Mucosa of descending colon (tissue), 3 donors: ENCODE measurements at places on chromosomes 3 and 15. TPM values are rescaled to one million over a fixed set of nuclear protein-coding genes. Genes with fewer than 3 reads are reported as not detected.

- DNase-seq: no peak
Measured at GRCh38 chr15:58355973-58356372, 75.8 kb upstream of the LIPC start.

- DNase-seq: no peak
Measured at GRCh38 chr3:124014366-124014942, 22.5 kb upstream of the ROPN1 start.

- no peak for DNase-seq
Measured at GRCh38 chr15:66834881-66835878, 133.1 kb downstream of the SMAD6 start.

- DNase-seq: no peak
Measured at GRCh38 chr3:172853921-172854666, 103.6 kb downstream of the ECT2 start.

GRCh38 chr15:64311566-64311965, 44.4 kb downstream of the CSNK1G1 start:
- DNase-seq: no peak

The GPD1L gene
- 72.1 TPM for total RNA-seq

The RGMA gene
- 88.4 TPM for total RNA-seq

- no peak for DNase-seq
Measured at GRCh38 chr3:64059484-64060175, 36.3 kb upstream of the PSMD6 start.

The LRRIQ4 gene
- 0.22 TPM for total RNA-seq

The ARNT2 gene
- total RNA-seq: 2.8 TPM

GRCh38 chr3:95711789-95712188, 1102.6 kb upstream of the EPHA6 start:
- no peak for DNase-seq

GRCh38 chr3:57752307-57752706, 3.8 kb upstream of the SLMAP start:
- no peak for DNase-seq

The RABL3 gene
- 23.0 TPM for total RNA-seq

The TNFAIP8L3 gene
- 8.2 TPM for total RNA-seq

DNA sequence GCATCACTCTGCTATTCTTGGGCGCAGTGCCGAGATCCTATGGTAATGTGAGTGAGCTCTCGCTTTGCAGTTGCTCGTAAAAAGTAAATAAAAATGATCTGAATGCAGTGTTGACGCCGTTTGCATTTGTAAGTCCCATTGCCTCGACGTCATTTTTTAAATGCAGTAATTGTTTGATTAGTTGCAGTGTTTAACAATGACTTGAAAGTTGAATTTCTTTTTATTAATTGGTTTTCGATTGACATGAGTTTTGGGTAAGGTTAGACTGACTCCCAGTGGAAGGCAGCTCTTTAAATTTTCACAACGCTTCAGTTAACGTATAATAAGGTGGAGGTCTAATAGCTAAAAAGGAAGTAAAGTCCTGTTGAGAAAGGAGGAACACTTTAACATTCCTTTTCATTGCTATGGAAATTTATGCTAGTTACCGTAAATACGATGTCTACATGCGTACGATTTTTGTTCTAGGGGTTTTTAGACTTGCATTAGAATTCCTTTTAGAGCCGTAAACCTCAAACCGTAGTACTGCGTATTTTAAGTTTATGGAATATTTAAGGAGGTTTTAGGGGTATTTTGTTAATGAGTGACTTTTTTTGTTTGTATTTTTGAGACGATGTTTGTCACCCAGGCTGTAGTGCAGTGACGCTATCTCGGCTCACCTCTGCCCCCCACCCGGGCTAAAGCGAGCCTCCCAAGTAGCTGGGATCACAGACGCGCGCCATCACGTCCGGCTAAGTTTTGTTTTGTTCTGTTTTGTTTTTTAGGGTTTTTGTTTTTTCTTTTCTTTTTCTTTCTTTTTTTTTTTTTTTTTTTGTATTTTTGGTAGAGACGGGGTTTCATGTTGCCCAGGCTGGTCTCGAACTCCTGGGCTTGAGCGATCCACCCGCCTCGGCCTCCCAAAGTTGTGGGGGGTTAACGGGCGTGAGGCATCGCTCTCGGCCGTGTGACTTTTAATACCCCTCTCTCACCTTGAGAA, 1.4 kb downstream of the MORF4L1 start:
- DNase-seq: no peak

The ITIH1 gene
- not detected for total RNA-seq

The ARHGAP11A gene
- total RNA-seq: 23.8 TPM

The KLHL18 gene
- 28.7 TPM for total RNA-seq

The MME gene
- total RNA-seq: 1.6 TPM

The CTDSPL2 gene
- total RNA-seq: 35.0 TPM

The BCL6 gene
- total RNA-seq: 23.8 TPM

GRCh38 chr3:72224804-72225509, 440.0 kb upstream of the PROK2 start:
- no peak for DNase-seq

The IRAK2 gene
- total RNA-seq: 1.1 TPM

The ZNF80 gene
- total RNA-seq: 0.19 TPM

DNA sequence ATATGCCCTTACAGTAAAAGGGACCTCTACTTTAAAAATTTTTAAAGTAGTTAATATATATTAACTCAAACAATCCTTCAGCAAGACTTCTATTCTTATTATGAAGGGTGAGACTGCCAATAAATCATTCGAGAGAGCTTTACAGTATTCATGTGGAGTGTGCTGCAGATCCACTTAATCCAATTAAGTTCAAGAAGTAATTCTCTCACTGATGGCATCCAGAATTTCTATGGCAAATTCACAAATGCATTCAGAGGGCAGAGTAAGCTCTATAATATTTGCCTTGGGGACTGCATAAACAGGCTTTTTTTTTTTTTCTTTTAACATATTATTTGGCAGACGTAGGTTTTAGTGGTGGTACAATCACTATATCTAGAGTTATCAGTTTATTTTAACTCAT, 692.0 kb downstream of the NLGN1 start:
- no peak for DNase-seq

GRCh38 chr15:40439960-40440742, 602 bp upstream of the BAHD1 start:
- no peak for DNase-seq

DNA sequence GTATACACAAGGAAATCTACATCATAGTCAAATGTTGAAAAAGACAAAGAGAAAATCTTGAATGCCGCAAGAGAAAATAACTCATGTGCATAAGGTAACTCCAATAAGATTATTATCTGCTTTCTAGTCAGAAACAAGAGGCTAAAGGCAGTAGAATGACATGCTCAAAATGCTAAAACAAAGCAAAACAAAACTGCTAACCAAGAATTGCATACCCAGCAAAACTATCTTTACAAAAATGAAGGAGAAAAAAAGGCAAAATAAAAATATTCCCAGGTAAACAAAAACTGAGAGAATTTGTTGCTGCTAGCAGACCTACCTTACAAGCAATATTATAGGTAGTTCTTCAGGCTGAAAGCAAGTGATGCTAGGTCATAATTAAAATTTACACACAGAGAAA, 76.4 kb upstream of the TMEM158 start:
- DNase-seq: no peak

The PDZRN3 gene
- total RNA-seq: 17.9 TPM

- peak; percentile 53 for DNase-seq
Measured at GRCh38 chr15:92839696-92840095, 60.4 kb upstream of the CHD2 start.

DNA sequence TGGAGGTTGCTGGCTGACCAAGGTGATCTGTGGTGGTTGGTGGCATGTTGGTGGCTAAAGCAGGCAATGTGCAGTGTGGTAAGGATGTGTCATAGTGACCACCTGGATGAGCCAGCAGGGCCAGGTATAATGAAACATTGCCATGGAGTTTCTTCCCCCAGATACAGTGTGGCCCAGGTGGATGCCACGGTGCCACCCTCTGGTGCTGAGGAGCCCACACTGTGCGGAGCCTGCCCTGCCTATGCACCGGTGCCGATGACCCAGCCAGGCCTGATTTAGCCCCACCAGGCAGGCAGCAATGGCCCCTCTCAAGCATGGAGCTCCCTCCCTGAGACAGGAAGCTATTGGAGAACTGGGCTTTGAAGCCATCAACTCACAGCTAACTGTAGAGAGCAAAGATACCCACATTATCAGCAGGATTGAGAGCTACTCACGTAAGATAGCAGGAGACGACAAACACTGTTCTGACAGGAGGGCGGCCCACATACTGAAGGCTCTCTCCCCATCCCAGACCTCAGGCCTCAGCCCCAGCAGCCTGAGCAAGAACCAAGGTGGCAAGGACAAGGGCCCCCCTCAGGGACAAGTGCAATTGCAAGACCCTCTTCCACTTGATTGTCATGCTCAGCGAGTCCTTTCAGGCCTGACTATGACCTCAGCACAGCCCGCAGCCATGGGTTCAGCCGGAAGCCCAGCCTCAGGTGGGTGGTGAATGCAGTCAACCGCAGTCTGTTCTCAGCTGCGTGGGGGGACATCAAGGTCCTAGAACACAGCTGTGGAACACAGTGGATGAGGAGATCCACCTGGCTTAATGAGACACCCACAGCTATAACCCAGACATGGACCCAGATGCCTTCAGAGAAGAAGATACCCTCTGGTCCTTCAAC, 82.8 kb upstream of the CDV3 start:
- DNase-seq: peak; percentile 48

The IMPG2 gene
- 0.22 TPM for total RNA-seq

GRCh38 chr15:67783303-67783702, 42.0 kb upstream of the SKOR1 start:
- DNase-seq: peak; percentile 21

DNA sequence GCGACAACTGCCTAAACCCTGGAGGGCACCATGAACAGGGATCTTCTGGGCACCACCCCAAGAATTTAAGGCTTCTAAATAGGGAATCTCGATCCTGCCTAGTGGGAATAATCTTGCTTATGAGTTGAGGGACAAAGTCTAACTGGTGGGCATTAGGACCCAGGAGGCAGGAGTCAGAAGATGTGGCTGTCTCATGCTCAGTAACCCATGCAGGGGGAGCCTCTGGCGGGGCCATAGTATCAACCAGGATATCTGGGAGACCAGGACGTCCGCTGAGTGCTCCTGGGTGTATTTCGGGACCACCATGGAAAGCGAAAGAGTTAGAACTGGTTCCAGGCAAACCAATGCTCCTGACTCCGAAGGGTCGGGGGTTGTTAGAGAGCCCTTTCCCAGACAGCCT, 356.1 kb downstream of the OTOL1 start:
- DNase-seq: no peak

The INO80 gene
- total RNA-seq: 28.0 TPM

- DNase-seq: no peak
Measured at GRCh38 chr3:113070072-113070640, 79.4 kb downstream of the GTPBP8 start.

- DNase-seq: no peak
Measured at GRCh38 chr3:98788651-98789050, 25.5 kb downstream of the ST3GAL6 start.

DNA sequence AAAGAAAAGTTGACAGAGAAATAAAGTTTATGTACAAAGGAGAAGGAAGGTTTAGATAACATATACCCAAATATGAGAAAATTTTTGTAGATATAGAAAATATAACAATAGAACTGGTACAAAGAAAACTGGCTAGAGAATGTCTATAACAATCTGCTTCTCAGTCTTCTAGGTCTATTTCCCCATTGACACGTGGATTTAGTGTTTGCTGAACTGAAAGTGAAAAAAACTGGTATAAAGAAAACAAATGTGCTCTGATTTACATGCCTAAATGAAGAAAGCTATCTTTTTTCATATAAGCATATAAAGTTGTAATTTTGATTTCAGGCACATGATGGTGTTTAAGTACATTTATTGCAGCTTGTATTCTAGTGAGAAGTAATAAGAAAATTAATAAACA, 9.8 kb downstream of the KCNMB2 start:
- no peak for DNase-seq

- no peak for DNase-seq
Measured at GRCh38 chr15:95032156-95032555, 800.8 kb downstream of the MCTP2 start.

DNA sequence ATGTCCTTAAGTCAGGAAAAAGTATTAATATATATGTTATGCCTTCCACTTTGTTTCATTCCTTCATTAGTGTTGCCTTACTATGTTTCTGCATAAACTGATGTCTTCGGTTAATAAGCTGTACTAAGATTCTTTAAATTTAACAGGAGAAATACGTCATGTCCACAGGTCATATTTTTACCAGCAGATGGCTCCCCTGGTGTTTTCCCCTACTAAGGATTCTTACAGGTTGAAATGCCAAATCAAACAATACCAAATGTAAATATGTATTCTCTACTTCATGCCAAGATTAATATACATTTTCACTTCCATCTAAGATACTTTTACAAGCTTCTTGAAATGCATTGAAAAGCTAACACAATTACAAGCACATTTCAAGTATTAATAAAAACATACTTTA, 1602.1 kb downstream of the SI start:
- no peak for DNase-seq

DNA sequence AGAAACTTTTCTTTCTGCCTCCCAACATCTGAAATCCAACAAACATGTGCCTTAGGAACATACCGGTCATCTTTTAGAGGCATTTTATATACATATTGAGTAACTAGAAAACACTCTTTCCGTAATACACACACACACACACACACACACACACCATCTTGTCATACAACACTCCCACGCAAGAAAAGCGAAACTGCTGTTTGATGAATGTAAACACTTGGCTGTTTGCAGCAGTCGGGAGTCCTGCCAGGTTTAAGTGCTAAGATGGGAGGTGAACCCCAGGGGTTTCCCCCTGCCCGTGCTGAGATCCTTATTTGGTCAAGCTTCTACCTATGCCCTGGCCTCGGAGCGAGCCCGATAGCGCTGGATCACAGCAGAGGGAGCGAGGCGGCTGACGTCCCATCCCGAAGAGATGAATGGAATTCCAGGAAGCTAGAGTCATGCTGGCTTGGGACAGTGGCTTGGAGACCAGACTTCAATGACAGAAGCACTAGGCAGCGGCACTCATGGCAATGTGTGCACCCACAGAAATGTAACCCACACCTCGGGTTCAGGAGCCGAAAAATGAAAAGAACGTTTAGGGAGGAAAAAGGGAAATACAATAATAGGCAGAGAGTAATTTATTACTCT, 1.3 kb upstream of the THBS1 start:
- peak; percentile 55 for DNase-seq

DNA sequence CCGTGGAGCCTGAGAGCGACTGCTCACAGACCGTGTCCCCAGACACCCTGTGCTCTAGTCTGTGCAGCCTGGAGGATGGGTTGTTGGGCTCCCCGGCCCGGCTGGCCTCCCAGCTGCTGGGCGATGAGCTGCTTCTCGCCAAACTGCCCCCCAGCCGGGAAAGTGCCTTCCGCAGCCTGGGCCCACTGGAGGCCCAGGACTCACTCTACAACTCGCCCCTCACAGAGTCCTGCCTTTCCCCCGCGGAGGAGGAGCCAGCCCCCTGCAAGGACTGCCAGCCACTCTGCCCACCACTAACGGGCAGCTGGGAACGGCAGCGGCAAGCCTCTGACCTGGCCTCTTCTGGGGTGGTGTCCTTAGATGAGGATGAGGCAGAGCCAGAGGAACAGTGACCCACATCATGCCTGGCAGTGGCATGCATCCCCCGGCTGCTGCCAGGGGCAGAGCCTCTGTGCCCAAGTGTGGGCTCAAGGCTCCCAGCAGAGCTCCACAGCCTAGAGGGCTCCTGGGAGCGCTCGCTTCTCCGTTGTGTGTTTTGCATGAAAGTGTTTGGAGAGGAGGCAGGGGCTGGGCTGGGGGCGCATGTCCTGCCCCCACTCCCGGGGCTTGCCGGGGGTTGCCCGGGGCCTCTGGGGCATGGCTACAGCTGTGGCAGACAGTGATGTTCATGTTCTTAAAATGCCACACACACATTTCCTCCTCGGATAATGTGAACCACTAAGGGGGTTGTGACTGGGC, 7.3 kb downstream of the FAM131A start:
- DNase-seq: no peak

GRCh38 chr3:188043891-188044290, 110.1 kb upstream of the LPP start:
- DNase-seq: no peak

GRCh38 chr3:61841988-61842387, 280.6 kb downstream of the PTPRG start:
- DNase-seq: no peak
